ENCODE measurements at places on chromosomes 3 and 15.

DNA sequence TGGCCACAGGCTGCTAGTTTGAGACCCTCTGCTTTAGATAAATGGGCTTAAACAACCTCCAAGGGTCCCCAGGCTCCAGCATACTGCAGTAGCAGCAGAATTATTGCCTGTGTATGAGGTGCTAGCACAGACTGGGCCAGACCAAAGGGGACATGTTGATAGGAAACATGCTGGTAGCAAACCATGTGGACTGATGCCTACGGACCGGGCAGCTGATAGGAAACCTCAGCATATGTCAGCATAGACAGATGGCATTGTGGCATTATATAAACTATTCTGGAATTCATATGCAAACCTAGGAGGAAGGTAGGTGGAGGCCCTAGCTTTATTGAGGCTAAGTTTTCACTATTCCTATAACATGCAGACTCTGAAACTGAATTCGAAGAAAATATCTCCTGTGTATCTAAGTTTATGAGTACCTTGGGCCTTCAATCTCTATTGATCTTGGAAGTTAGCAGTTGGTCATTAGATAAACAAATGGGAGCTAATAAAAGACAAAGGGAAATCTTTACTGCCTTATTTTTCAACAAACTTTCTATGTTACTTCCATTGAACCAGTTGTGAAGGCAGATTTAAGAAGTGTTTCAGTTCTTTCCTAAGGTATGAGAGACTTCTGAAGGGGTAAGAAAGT lies 1.7 kb upstream of the HGD start:
- DNase-seq: no peak

DNA sequence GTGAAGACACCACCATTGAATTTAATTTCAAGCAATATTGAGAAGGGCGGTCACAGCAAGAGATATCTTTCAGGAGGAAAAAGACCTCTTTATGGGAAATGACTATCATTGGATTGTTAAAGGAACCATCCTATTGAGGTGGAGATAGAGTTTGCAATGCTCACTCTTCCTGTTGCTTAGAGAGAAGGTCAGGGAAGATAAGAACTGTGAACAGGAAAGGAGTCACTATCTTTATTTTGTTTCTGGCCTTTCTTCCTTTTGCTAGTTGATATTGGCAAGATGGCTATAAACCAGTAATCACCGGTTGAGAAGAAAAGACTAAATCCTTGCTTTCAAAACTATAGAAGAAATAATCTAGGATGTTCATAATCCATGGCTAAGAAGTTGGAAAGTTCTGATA lies 112.1 kb upstream of the TMEM108 start:
- no peak for DNase-seq

DNA sequence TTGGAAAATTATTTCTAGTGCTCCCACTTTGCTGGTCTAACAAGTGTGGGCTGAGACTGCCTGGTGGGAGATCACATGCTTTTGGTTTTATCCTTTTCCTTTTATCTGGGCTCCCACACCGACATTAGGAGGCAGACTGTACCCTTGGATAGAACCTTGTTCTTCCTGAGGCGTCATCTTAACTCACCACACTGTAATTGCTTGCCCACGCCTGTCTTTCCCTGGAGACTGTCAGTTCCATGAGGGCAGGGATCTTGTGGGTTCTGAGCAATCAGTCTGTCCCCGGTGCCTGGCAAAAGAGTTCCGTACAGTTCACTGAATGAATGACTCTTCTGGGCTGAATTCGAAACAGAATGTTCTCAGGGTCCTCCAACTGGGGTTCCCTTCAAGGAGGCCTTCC lies 124.6 kb upstream of the ABHD17C start:
- DNase-seq: no peak

- DNase-seq: no peak
Observed at GRCh38 chr3:47872916-47873315, 70.0 kb downstream of the DHX30 start.

DNA sequence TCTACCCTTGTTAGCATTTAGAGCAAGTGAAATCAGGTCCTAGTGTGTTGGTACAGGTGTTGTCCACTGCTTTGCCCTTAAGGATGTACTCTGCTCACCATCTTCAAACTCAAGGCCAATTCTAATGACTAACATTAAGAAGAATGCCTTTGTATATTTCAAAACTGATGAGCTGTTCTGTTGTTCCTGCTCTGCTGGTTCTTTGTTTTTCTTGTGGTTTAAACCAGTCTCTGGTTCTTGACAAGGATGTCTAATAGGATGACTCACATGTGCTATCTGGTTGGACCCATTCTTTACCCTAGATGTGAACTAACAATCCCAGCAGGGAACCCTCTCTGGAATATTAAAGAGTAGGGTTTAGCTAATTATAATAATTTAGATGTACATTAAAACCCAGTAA lies 17.3 kb downstream of the ABHD5 start:
- no peak for DNase-seq

DNA sequence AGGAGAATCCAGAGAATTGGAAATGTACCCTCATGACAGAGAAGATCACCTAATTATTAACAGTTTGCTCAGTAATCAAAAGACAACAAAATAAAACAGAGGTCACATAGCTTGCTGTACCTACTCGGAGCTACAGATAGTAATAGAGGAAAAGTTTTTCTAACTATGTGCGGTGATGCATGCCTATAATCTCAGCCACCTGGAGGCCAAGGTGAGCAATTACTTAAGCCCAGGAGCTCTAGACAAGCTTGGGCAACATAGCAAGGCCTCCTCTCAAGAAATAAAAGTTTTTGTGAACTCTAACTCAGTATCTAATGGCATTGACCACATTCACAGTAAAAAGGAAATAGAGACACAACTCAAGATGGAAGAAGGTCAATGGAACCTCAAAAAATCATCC lies 243.6 kb downstream of the ATP8B4 start:
- no peak for DNase-seq

GRCh38 chr3:40691452-40691861 lies 166.7 kb downstream of the ZNF621 start:
- DNase-seq: no peak

GRCh38 chr15:36133742-36134141 lies 445.7 kb upstream of the CDIN1 start:
- no peak for DNase-seq

DNA sequence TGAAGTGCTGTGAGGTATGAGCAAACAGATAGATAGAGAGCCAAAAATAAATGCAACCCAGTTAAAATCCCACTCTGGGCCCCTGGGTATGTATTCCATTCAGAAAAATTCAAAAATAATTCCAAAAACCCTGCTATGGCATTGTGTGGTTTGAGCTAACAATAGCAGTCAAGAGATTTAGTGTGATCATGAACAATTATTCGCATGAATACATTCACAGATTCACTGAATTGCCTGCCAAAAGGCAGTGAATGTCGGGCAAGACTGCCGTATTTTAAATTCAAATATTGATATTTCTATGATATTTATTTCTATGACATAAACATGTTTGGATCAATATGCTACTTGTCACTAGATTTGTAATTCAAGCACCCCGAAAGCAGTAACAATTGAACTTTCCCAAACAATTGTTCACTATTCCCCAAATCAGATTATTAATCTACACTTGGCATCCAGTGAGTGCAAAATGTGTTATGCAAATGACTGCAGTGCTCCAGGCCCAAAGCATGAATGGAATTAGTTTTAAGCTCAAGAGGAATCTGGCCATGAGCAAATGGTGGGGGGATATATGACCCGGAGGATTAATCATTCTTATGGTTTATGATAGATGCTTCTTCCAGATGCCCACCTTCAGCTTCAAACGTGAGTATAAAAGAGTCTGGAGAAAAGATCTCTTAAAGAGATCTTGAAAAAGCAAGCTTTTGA lies 417.0 kb upstream of the MEIS2 start:
- DNase-seq: no peak

- DNase-seq: no peak
Observed at GRCh38 chr3:57951066-57951882, 56.9 kb upstream of the FLNB start.

DNA sequence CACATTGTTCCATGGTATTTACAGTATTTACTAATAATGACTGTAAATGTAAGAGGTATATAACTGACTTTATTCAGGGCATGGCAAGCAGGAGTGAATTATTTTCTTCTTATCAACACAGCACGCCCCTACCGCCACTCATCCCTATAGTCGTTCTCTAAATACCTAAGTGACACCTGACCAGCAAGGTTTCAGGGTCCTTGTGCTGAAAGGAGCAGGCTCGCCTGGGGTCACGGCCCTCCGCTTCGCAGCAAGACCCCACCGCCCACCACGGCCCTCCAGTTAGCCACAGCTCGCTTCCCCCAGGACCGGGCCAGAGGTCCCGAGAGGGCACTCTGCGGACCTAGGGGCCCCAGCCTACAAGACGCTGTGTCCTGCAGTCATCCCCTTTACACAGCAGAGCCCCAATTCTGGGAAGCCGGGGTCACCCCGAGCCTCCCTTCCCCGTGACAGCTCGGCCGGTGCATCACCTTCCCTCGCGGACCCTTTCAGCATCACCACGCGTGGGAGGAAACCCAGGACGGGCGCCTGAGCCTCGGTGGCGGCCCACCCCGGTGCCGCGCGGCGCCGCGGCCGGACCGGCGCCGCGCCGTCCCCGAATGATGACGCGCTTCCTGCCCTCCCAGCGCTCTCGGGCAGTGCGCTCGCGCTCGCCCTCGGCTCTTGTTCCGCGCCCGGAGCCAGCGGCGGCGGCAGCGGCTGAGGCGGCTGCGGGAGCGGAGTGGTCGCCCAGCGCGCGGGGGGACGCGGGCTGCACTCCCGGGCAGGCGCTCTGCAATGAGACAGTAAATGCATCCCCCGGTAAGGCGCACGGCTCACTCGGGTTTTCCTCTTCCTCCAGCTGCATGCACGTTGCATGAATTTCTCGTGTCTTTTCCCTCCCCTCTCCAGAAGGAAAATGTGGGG lies 225.1 kb upstream of the C2CD4B start:
- DNase-seq: peak; percentile 27

DNA sequence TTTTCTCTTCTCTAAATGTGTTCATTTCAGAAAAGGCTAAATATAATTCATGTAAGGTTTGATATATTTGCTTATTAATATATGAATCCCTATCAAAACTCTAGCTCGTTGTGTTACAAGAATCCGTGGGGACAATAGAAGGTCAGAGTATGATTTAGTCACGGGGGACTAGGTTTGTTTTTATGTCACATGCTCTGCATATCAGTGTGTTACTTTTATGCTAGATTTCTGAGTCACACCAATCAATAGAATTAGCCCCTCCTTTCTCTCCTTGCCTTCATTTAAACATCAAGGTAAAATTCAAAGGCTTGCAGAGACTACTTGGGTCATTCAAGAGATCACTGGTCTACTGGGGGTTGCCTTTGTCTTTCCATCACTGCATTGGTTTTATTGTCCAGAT lies 636.1 kb downstream of the NR2F2 start:
- no peak for DNase-seq

DNA sequence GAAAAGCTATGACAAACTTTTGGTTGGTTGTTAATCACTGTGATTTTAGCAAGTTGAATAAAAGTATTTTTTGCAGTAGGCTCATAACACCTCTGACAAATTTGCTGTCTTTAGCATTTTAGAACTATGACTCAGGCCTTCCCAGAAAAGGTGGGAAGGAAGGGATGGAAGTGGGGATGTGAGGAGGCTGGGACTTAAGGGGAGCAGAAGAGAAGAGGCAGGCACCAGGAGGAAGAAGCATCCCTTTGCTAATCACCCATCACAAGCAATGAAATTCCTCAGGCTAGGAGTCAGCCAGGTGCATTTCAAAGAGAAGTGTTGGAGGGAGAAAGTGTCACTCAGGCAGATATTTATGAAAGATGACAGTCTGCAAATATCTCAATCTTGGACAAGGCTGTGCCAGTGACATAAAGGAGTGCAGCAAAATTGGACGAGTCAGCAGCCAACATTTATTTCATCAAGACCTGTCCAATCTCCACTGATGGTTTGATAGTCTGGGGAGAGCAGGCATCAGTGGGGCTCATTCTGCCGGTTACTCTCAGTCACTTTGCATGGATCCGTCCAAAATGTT lies 337.3 kb upstream of the ARRDC4 start:
- no peak for DNase-seq

- no peak for DNase-seq
Observed at GRCh38 chr3:61600195-61600594, 38.8 kb downstream of the PTPRG start.

DNA sequence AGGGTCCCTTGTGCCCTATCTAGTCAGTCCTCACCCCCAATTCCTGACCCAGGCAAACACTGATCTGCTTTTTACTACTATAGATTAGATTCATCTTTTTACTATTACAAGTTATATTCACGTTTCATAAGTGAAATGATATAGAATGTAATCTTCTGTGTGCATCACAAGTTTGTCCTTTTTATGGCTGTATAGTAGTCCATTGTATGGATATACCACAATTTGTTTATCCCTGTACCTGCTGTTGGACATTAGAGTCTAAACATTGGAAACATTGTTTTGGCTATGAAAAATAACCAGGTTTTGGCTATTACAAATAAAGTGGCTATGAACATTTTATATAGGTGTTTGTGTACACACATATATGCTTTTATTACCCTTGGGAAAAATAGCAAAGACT lies 112.4 kb downstream of the CACNA1D start:
- no peak for DNase-seq

DNA sequence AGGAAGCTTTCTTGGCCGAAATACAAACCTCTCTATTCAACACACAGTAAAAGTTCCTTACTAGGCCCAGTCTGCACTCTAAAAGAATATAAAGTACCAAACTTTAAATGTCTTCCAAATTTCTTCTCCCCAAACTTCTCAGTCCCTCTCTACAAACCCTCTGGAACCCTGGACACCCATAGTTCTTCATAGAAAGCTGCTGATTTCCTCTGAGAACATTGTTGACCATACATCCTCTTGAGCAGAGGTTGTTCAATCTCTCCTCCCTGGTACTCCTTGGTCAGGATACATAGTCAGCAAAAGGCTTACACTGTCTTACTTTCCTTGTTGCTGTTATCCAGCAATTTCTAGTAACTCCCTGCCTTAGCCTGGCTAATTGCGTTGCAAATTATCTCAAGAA lies 3.1 kb upstream of the ACAP2 start:
- DNase-seq: no peak

- no peak for DNase-seq
Observed at GRCh38 chr3:98557324-98558010, 25.7 kb downstream of the GPR15 start.

DNA sequence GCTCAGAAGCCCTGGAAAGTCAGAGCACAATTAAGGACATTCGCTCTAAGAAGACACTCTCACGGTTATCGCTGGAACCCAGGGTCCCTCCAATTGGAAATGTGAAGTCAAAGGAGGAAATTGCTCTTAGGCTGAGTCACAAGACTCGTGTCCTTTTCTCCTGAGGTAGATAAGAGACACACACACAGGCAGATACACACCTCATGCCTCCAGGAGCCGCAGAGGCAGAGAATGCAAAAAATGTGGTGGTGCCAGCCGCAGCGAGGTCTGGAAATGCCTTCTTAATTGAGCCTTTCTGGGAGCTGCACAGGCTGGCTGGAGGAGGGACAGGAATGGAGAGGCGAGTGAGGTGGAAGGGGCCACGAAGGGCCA lies 189.3 kb downstream of the OPA1 start:
- no peak for DNase-seq

GRCh38 chr3:40317061-40317855 lies 7.8 kb downstream of the EIF1B start:
- DNase-seq: no peak

All from cortex of kidney (tissue), 1 donor.